ENCODE measurements at places on chromosomes 7 and 10.

- no peak for DNase-seq
- no peaks in the 10 kb centered on the region for H3K27me3 ChIP-seq
- H3K36me3 ChIP-seq, result no peaks in the 10 kb centered on the region
- H3K4me3 ChIP-seq, result no peak overlapping the region
- H3K27ac ChIP-seq, result no peak overlapping the region
Observed at GRCh38 chr7:120404042-120404441, 131.1 kb downstream of the KCND2 start.

DNA sequence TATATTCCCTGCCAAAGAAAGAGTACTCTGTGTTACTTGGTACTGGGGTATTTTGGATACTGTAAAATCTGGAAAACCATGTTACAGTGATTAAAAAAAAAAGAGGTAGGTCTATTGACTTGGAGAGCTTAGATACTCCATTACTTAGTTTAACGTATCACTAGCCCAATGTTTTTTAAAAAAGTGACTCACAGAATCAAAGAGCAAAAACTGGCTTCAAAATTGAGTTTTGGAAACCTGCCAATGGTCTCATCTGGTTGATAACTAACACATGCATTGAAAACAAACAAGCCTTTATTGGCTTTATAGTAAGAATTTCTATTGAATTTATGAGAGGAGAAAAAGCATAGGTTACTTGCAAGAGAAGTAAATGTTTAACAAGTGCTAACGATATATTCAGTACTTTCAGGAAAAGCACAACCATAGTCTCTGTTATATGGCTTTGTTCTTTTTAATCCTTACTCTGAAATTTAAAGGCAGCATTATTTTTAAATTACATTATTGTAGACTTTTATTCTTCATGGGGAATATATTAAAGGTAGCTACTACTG, 563.3 kb upstream of the SORCS1 start:
- no peaks in the 10 kb centered on the region for H3K4me1 ChIP-seq
- no peaks in the 10 kb centered on the region for H3K36me3 ChIP-seq
- no peaks in the 10 kb centered on the region for H3K27me3 ChIP-seq
- H3K4me3 ChIP-seq, result no peak overlapping the region

- no peaks in the 10 kb centered on the region for H3K4me1 ChIP-seq
- no peak for DNase-seq
- no peak overlapping the region for H3K27ac ChIP-seq
Observed at GRCh38 chr7:131747658-131748232, 191.3 kb upstream of the PODXL start.

DNA sequence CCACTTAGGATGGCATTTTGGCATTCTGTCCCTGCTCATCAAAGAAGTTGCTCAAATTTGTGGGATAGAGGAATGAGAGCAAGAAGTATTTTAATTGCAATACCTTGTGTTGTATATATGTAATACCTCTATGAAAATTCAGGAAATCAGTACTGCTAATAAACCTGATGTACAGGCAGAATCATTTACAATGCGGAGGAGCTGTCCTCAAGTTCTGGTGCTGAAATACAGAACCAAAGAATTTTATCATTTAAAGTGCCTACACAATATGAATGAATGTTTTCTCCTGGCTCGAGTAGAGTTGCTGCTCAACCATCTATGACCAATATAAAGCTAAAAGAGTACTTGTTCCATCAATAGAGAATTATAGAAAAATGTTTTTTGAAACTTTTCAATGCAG, 305.8 kb downstream of the PLXNA4 start:
- no peaks in the 10 kb centered on the region for H3K4me1 ChIP-seq
- no peaks in the 10 kb centered on the region for H3K36me3 ChIP-seq
- peaks cover 12% of the 10 kb centered on the region for H3K27me3 ChIP-seq
- no peak overlapping the region for H3K27ac ChIP-seq

DNA sequence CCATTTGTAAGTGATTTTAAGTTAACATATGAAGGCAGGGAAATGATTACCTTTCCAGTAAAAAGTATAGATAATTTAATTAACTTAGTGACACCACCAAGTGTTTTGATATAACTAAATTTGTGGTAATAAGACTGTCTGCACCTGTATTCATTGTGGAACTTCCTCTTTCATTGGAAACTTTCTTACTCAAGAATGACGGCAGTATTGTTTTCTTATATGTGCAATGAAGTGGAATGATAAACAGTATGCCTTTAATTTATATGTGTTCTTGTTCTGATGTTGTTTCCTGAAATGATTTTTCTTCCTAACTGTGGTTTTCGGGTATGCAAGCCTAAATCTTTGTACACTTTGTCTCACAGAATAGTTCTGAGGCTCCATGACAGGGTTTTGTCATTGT, 46.4 kb downstream of the CASD1 start:
- DNase-seq, result no peak
- H3K4me3 ChIP-seq, result no peak overlapping the region
- H3K27ac ChIP-seq, result no peak overlapping the region
- no peaks in the 10 kb centered on the region for H3K4me1 ChIP-seq
- no peaks in the 10 kb centered on the region for H3K27me3 ChIP-seq

- H3K4me1 ChIP-seq, result no peaks in the 10 kb centered on the region
- no peak overlapping the region for H3K27ac ChIP-seq
- no peak for DNase-seq
- H3K36me3 ChIP-seq, result no peaks in the 10 kb centered on the region
- H3K4me3 ChIP-seq, result no peak overlapping the region
Observed at GRCh38 chr7:154302380-154302779, 250.2 kb downstream of the DPP6 start.

GRCh38 chr7:24334627-24335026, 50.6 kb downstream of the NPY start:
- no peaks in the 10 kb centered on the region for H3K4me1 ChIP-seq
- H3K36me3 ChIP-seq, result no peaks in the 10 kb centered on the region
- no peak overlapping the region for H3K4me3 ChIP-seq

- H3K4me3 ChIP-seq, result no peak overlapping the region
- peaks cover 12% of the 10 kb centered on the region for H3K36me3 ChIP-seq
- H3K27ac ChIP-seq, result no peak overlapping the region
- H3K4me1 ChIP-seq, result peaks cover 16% of the 10 kb centered on the region
- DNase-seq, result no peak
Observed at GRCh38 chr7:77570330-77571011, 33.4 kb downstream of the PTPN12 start.

- no peaks in the 10 kb centered on the region for H3K27me3 ChIP-seq
- no peaks in the 10 kb centered on the region for H3K36me3 ChIP-seq
- no peak overlapping the region for H3K4me3 ChIP-seq
- no peak overlapping the region for H3K27ac ChIP-seq
- DNase-seq, result no peak
Observed at GRCh38 chr10:69742356-69742695, 59.4 kb upstream of the COL13A1 start.

DNA sequence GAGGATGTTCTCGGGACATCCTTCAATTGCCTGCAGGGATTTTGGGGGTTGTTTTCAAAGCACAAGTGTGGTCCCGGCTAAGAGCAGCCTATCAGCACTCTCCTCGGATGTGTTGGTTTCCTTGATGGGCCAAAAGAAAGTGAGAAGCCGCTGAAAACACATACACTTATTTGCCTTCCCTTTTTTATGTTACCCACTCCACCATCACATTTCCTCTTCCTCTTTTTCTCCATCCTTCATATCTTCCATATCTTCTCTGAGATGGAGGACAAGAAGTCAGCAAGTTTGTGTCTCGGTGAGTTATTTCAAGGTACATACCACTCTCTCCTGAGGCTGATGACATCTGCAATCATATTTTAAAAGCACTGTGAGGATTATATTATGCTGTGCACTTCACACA, 64.0 kb downstream of the ZNF33B start:
- no peaks in the 10 kb centered on the region for H3K27me3 ChIP-seq
- no peaks in the 10 kb centered on the region for H3K4me1 ChIP-seq

DNA sequence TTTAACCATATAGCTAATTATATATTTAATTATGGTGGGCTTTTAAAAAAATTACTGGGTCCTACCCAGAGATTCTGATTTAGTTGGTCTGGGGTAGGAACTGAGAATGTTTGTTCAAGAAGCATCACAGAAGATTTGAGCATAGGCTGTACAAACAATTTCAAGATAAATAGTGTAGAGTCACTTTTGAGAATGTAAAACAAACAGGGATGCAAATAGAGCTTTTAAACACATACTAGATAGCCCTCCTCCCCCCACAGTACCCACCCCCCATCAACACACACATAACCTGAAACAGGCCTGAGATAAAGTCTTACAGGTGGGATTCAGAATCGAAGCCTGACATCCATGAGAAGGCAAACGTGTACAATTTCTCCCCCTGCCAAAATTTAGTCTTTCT, 15.6 kb upstream of the REEP3 start:
- H3K4me3 ChIP-seq, result no peak overlapping the region
- no peaks in the 10 kb centered on the region for H3K36me3 ChIP-seq
- DNase-seq, result no peak
- peak overlapping the region; percentile 48 for H3K27ac ChIP-seq
- no peaks in the 10 kb centered on the region for H3K27me3 ChIP-seq
- H3K4me1 ChIP-seq, result peaks cover 17% of the 10 kb centered on the region
